ENCODE measurements at places on chromosomes 4 and X.

DNA sequence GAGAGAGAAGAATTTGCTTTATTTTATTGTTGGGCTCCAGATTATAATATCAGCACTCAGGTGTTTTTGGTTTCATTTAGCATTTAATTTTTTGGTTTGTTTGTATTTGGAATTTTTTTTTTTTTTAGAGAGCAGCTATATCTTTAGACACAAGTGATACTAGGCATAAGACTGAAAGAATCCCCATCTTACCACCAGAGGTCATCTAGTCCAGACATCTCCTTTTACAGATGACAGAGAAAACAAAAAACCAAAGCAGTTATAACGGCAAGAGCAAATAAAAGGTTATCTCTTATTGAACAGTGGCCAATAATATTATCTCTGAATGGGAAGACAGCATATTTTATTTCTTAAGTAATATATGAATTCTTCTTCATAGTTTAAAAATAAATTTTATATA, 22.8 kb downstream of the USP38 start:
- no peak for DNase-seq

DNA sequence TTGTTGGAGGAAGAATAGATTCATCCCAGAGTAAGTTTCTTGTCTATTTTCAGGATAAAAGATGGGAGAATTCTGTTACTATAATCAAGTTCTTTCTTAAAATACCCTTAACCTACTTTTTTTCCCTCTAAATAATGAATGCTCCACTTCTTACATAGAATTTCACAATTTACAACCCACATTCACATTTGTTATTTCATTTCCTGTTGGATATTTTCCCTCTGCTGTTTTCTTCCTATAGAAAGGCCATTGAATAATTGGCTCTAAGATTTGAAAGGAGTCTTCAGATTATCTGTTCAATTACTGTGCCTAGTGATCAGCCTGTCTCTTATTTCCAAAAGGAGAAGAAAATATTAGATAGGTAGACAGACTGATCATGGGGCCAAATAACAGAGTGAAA, 79.7 kb downstream of the CPE start:
- DNase-seq = no peak

GRCh38 chrX:40100537-40101429, 3.0 kb upstream of the BCOR start:
- peak; percentile 60 for DNase-seq

DNA sequence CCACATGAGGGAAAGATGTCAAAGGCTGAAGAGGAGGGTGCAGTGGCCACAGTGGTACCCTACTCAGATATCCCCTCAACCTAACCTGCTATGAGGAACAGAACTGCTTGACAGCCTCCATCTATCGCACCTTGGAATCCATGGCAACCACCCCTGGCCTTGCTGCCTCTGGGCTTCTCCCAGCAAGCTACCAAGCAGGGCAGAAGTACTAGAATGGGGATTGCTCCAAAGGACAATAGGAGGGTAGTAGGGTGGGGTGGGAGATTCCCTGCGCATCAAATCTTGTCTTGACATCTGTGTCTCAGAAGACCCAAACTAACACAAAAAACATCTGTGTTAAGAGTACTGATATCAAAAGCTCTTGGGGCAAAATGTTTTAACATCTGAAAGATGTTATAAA, 118.2 kb downstream of the FBXW7 start:
- DNase-seq = no peak

DNA sequence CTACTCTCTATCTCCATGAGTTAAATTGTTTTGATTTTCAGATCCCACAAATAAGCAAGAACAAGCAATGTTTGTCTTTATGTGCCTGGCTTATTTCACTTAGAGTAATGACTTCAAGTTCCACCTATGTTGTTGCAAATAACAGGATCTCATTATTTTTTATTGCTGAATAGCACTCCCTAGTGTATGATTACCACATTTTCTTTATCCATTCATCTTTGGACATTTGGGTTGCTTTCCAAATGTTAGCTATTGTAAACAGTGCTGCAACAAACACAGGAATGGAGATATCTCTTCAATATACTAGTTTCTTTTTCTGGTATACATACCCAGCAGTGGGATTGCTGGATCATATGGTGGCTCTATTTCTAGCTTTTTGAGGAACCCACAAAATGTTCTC, 136.0 kb downstream of the SLITRK2 start:
- DNase-seq = no peak

DNA sequence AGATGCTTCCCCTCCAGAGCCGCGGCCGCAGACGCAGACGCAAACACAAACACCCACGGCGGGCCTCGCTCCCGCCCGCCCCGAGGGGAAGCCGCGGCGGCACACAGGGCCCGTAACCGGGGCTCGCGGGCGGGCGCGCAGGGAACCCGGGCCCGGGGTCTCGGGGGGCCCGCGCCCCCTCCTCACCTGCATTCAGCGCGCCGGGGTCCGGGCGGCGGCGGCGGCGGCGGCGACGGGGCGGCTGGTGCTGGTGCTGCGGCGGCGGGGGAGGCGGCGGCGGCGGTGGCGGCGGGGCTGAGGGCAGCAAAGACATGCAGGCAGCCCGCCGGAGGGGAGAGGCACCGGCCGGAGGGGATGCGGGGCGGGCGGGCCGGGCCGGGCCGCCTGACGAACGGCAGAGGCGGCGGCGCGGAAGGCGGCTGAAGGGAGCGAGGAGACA, 255 bp upstream of the CNOT6L start:
- peak; percentile 25 for DNase-seq

DNA sequence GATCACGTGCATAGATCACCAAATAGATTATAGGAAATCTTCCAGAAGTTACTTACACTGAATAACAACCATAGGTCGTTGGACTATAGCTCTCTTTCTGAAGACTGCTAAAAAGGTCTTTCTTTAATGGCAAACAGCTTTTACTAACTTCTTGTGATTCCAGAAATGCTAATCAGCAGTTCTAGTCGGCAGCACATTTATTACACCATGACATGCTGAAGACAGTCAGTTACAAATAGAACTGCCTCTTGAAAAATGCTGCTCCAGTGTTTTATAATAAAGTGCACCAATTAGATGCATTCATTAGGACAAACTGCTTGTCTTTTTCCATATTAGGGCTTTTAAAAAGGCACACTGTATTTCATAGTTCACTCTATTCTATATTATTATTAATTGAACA, 488.2 kb downstream of the PABPC4L start:
- DNase-seq = no peak

DNA sequence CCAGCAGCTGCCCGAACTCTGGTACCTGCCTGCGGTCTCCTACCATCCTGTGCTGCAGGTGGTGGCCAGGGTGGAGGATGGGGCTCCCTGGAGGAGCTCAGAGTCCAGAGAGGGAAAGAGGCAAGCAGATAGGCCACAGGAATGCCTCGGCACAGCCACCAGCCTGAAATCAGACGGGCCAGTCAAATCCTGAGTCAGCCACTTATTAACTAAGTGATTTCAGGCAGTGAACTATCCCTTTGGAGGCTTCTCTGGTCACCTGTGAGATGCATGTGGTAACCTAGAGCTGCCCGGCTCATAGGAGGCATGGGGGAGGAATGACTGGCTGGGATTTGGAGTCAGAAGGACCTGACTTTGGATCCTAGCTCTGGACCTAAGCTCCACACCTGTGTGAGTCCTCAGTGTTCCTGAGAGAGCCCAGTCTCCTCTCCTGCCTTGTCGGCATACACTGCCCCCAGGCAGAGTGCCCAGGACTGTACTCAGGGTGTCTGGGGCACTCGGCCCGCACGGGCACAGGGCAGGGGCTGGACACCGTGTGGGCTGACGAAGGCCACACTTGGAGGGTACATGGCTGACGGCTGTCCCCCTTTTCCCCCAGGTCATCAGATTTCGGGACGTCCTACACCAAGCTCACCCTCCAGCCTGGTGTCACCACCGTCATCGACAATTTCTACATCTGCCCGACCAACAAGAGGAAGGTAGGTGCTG, 96.4 kb upstream of the PSAPL1 start:
- no peak for DNase-seq

DNA sequence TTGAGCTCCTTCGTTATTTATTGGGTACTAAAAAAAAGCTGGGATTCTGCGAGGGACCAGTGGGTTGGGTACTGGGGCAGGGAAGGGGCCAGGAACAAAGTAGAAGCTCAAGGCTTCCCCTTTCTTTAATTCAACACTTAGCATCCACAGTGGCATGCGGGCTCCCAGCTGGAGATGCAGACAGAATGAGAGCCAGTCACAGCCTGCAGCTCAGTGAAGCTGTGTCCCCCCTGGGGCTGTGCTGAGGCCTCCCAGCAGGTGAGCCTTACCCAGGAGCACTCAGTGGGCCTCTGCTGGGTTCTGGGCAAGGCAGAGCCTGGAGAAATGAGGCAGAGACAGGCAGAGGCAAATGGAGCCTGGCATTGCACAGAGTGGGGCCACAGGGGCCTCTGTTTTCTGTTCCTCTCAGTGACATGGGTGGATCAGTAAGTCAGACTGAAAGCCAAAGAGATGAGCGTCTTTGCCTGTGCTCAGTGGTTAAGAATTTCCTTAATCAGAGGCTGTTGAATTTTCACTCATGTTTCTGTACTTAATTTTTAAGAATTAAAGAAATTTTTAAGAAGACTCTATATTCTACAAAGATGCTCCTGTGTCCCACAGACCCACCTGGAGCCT, 181.4 kb upstream of the RBPJ start:
- DNase-seq = no peak

DNA sequence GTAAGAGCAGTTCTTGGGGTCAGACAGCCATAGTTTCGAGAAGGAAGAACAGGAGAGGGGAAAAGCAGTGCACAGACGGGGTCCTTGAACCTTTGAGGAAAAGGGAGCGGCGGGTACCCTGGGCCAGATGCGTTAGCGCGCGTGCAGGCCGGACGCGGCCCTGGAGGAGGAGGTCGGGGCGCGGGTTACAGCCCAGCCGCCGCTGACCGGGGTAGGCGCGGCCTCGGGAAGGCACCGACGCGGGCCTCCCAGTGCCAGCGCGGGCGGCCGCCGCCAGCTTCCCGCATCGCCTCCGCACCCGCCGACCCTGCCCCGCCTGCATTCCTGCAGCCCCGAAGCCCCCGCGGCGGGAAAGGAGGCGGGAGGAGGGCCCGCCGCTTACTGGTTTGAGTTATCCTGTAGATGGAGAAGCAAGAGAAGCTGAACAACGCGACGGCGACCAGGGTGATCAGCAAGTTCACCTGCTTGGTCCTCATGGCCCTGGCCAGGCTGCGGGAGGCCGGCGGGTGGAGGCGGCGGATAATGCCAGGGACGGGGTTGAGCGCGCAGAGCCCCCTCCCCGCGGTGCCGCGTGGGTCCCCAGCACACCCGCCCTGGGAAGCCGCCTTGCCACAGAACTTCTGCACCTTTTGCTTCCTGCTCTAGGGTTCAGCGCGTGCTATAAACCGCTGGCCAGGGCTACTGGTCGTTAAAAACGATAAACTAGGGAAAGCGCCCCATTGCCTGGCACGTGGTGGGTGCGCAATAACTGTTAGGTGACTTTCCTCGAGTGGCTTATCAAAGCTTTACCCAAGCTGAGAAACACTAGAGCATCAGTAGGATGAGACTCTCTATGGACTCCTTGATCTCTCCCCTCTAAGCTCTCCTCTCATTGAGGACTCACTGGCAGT, at the start of gene MGAT4D:
TSS of gene MGAT4D (minus strand) at position 547 of the 890 bp plus-strand sequence. CDS start at position 476, 71 bp downstream.
- no peak for DNase-seq

- no peak for DNase-seq
Observed at GRCh38 chr4:53421791-53422190, 44.4 kb downstream of the FIP1L1 start.

DNA sequence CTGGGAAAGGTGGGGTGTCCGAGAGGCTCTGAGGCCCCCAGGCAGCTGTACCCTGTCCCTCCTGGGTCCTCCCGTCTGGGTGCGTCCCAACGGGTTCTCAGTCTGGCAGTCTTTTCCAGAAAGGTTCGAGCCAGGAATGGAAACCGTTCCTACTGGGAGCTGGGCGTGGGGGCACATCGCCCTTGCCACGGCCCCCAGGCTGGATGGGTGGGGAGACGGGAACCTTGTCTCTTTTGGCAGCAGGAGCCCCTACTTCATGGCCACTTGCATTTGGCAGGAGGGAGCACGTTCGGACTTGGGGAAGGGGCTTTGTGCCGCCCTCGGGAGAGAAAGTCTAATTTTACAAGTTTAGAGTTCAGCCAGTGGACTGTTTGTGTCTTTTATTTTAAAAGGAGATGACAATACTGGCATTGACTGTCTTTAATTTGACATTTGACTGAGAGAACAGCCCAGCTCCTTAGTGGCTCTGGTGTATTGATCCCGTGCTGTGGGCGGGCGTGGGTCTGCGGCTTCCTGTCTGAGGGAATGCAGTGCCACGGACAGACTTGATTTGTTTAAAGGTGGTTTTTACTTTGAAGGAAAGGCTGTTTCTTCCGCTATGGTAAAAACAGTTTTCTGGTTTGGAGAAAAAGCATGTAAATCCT, 95.1 kb downstream of the SORCS2 start:
- DNase-seq = no peak

DNA sequence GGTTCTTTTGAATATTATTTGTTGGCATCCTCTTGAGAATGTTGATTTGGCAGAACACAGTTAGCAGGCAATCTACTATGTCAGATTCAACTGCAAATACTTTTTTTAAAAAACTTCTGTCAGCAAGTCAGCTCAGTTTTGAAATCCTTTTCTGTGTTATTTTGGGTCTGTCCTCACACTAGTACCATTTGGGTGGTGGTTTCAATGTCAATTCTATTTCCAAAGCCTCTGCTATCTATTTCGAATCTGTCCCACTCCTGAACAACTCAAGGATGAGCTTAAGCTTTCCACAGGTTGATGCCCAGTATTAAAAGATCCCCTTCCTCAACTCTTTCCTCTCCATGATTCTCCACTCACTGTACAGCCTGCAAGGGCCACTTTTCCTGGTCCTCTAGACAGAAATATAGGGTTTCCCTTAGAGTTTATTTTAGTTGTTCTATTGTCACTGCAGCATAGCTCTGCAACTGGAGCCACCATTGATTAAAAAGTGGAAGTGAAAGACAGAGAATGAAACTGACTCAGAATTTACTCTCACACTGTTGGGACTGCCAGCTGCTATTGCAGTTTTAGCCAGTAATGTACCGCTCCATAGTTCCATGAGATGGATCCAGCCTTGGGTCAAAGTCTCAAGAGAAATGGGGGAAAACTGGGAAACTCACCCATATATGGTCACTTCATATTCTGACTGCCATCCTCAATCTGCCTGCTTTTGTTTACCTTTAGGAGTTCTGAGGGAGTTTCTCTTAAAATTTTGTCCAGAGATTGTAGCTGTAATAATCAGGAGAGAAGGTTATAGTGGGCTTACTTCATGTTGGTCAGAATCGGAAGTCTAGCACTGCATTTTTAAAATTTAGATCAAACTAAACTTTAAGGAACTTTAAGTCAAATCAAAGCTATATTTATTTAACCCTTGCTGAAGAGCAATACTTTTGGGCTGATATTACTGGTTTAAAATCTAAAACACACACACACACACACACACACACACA, 14.6 kb downstream of the HDX start:
- DNase-seq = no peak

- DNase-seq = no peak
Observed at GRCh38 chr4:43357252-43357974, 464.9 kb downstream of the GRXCR1 start.

GRCh38 chrX:153474718-153475117, 4.3 kb upstream of the HAUS7 start:
- no peak for DNase-seq

DNA sequence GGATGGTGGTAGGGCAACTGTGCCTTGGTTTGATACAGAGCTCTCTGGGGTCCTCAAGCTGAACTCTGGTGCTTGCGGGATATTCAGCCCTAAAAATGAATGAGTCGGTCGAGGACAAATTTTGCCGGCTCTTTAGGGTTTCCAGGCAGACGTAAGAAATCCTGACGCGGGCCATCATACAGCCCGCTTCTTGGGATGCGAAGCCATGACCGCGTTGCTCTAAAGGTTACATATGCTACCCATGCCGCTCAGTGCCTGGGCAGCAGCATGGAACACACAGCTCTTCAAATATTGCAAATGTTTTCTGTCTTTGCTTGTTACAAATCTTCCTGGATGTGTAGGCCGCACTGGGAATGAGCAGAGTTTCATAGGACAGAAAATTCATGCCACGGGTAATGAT, 55.6 kb downstream of the NBDY start:
- no peak for DNase-seq
